ENCODE measurements at places on chromosomes 12 and 14. TPM values are rescaled to one million over a fixed set of nuclear protein-coding genes. Genes with fewer than 3 reads are reported as not detected.

DNA sequence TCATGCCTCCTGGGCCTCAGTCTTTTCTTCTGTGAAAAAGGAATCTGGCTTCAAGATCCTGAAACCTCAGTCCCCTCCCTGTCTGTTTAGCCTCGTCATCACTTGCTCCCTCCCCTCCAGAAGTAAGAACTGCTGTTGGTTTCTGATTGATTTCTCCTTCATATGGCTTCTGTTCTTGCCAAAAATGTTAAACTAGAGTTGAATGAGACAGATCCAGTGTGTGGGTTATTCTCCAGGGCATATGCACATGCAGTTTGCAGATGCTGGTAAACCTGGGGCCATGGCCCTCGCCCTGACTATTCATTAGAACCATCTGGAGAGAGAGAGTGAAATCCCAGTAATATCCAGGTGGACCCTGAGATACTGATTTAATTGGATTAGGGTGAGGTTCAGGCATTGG, 175.1 kb downstream of the TMEM132C start:
- peak; percentile 47 for DNase-seq

DNA sequence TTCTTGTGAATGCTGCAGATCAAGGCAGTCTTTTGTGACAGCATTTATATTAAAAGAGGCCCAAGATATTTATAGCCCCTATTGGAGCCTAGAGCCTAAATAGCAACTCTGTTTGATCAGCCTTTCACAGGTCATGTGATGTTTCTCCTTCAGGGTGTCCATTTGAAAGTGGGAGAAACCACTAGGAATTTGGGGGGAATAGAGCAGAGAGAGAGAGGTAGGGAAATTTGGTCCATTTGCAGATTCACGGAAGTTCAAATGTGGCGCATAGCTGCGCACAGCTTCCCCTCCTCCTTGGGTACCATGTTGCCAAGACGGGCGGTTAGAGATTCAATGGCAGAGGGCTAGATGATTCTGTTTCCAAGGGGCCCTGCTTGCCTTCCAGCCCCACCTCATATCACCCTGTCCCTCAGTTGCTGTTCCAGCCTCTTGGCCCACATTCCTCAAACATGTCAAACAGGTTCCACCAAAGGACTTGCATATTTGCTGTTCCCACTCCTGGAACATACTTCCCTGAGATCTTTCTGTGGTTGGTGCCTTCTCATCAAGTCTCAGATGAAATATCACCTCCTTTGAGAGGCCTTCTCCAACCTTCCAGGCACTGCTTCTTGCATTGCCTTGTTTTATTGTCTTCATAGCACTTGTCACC, 220.8 kb downstream of the CHST11 start:
- peak; percentile 26 for DNase-seq

- DNase-seq: no peak
Measured at GRCh38 chr12:117884161-117884560, 84.6 kb downstream of the KSR2 start.

GRCh38 chr12:69435644-69436043, 34.5 kb upstream of the FRS2 start:
- DNase-seq: no peak

The PPP1R1A gene
- polyA plus RNA-seq: 0.73 TPM

The COX8C gene
- not detected for polyA plus RNA-seq

The GNB3 gene
- polyA plus RNA-seq: 1.2 TPM

The FAM181A gene
- polyA plus RNA-seq: 3.4 TPM

Measured in lung (tissue), 17 donors.